ENCODE measurements at places on chromosomes 4 and X.

DNA sequence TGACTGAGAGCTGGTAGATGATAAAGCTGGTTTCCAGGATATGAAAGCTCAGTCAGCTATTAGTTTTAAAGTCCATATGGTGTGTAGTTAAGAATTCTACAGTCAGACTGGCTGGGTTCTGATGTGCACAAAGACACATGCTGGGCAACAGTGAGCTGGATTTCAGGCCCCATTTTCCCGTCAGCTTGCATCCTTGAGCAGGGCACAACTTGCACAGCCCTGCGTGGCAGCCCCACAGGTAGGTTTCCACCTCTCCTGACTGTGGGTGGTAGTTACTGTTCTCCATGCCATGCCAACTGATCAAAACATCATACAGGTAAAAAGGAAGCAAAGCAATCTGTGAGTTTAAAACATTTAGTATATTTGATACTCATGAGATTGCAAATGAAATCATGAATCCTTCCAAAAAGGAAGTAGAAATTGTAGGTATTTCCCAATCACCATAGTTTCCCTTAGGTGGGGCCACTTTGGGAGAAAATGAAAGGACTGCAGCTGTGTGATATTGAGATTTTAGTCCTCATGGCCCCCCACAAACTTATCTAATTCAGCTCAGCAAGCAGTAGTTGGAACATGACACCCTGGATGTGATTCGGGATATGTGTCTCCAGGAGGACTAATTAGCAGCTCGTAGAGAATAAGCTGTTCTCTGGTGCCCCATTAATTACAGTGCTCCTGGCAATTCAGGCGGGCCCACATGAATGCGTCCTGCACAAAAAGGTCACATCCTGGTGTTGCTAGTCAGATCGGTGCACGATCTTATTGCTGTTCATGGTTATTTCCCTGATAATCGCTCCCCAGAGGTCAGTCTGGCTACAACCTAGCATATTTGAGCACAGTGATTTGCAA lies 42.4 kb upstream of the NOCT start:
- DNase-seq: no peak

DNA sequence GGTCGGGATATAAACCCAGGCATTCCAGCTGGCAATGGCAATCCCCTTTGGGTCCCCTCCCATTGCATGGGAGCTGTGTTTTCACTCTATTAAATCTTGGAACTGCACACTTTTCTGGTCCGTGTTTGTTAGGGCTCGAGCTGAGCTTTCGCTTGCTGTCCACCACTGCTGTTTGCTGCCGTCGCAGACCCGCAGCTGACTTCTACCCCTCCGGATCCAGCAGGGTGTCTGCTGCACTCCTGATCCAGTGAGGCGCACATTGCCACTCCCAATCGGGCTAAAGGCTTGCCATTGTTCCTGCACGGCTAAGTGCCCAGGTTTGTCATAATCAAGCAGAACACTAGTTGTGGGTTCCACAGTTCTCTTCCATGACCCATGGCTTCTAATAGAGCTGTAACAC lies 1322.1 kb downstream of the ADGRL3 start:
- DNase-seq: no peak

DNA sequence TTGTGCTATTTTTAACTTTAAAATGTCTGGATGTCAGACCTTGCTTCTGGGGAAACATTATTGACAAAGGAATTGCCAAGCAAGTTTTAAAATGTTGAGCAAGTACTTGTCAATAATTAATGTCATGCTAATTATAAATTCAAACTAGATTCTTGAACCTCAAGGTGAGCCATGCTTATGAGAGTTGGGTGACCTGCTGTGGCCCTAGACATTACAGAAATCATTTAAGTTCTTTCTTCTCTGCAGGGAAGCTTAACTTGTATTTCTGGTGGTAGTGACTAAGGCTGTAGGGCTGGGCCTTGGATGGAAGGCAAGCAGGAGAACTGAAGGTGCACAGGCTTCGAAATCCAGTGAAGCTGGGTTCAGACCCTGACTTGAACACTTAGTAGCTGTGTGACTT lies 14.8 kb upstream of the UCHL1 start:
- DNase-seq: peak; percentile 49

GRCh38 chrX:49760290-49760890 lies 64.6 kb upstream of the PAGE1 start:
- no peak for DNase-seq

DNA sequence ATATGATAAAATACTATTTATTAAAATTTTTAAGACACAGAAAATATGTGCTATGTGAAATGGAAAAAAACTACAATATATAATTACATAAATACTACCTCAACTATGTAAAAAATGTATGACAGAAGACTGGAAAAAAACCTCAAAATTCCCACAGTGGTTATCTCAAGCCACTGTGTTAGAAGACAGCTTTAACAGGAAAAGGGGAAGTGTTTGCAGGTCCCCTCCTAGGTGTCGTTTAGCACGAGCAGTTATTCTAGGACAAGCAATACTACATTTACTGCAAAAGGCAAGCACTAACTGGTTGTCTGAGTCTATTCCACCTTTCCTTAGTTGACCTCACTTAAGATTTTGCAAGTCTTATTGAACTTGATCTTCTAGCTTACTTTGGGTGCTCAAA lies 44.9 kb upstream of the PHF8 start:
- DNase-seq: no peak

- no peak for DNase-seq
These were observed 120.5 kb upstream of the FAT1 start for GRCh38 chr4:186844059-186844681.

GRCh38 chr4:185036842-185037241 lies 18.6 kb downstream of the HELT start:
- DNase-seq: no peak

- DNase-seq: no peak
These were observed 739.3 kb upstream of the FAM241A start for GRCh38 chr4:111405989-111406388.

DNA sequence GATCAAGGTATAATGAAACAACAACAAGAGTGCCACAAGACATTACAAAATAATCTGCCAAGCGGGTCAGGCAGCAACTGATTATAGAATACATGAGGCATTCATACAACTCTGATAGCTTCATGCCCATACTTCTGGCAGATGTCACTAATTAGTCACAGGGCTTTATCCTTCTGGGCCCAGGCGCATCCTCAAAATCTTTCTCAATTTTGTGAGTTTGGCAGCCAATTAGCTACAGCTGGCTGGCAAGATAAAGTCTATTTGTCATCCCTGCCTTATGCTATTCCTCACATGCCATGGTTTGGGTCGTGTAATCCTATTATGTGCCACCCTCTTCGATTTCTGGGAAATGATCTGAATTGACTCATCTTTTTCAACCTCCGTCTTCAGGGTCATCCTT lies 254.3 kb downstream of the PACRGL start:
- DNase-seq: peak; percentile 2

DNA sequence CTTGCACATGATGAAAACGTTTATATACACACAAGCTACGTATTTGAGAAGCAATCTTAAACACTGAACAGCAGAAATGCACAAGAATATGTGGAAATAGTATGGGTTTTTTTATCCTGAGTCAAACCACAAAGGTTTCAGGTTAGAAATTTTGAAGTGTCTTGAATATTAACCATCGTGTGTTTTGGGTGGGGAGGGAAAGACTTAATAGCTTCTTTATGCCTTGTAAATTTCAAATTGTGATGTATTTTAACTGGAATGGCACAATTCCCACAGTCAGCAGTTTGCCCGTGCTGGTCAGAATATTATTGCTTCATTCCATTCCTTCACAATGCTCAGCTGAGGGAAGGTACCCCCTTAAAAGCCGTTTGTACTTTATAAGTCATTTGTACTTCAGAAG lies 67.4 kb upstream of the WDR1 start:
- DNase-seq: no peak

GRCh38 chr4:148649652-148650331 lies 207.6 kb upstream of the NR3C2 start:
- peak; percentile 57 for DNase-seq

GRCh38 chrX:69065451-69065850 lies 99.8 kb downstream of the PJA1 start:
- DNase-seq: peak; percentile 69

DNA sequence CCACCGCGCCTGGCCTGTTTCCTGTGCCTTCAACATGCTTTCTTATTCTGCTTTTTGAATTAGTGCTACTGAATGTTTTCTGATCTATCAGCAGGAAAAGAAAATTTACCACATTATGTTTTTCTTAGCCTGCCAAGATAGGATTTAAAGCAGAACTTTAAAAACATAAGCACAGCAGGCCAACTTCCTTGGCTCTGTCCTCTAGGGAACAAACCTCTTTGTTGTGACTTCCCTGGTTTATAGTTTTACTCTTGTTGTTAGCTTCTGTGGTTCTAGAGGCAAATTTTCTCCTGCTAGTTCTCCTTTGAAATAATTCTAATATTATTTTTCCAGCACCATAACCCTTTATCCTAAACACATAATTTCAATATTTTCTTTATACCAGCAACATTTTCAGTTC lies 605.1 kb downstream of the ADGRL3 start:
- no peak for DNase-seq

- no peak for DNase-seq
These were observed 22.8 kb downstream of the VSIG4 start for GRCh38 chrX:66016905-66017658.

GRCh38 chr4:88870428-88870827 lies 172.8 kb upstream of the NAP1L5 start:
- DNase-seq: no peak

DNA sequence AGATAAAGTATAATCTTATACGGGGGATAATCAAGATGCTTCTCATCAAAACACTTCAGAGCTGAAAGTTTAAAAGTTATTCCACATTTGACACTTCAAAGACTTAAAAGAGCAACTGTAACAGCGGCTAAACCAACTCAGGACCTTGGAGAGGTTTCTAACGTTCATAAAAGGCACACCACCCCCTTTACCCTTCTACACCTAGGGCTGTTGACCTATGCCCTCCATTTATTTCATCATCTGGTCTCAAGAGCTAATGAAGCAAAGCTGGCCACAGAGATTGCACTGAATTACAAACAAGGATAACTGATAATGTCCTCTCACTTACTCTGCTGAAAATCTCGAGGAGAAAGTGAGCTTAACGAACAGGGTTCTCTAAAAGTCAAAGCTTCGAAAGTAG lies 1.1 kb upstream of the RPS6KA6 start:
- DNase-seq: no peak

DNA sequence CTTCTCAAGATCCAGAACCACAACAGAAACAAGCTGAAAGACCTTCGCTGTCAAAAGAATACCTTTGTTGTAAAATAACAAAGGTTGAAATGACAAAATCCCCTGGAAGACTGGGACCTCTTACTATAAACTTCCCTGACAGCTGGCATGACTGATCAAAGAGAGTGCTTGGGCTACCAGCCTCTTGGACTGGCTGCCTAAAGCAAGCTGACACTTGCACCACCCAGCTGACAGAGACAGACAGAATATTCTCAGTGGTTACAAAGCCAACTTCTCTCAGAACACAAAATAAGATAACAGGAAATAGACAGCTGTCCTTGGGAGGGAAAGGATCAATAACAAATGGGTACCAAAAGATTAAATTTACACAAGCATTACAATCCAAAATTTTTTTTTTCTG lies 241.7 kb upstream of the SPOCK3 start:
- DNase-seq: peak; percentile 57

GRCh38 chr4:183554878-183555585 lies 50.2 kb downstream of the ING2 start:
- peak; percentile 21 for DNase-seq

- no peak for DNase-seq
These were observed 354.0 kb downstream of the HS3ST1 start for GRCh38 chr4:11074581-11075241.

Data from epithelial cell of esophagus (primary cell).